ENCODE measurements at places on chromosomes 12 and 14. TPM values are rescaled to one million over a fixed set of nuclear protein-coding genes. Genes with fewer than 3 reads are reported as not detected.

PZP gene
- total RNA-seq = 0.59 TPM

KLRD1 gene
- total RNA-seq = 1.4 TPM

NDRG2 gene
- 233 TPM for total RNA-seq

- H3K4me1 ChIP-seq = peaks cover 3% of the 10 kb centered on the region
- no peaks in the 10 kb centered on the region for H3K27me3 ChIP-seq
- H3K27ac ChIP-seq = no peak overlapping the region
- H3K4me3 ChIP-seq = no peak overlapping the region
- no peak for DNase-seq
- H3K36me3 ChIP-seq = no peaks in the 10 kb centered on the region
Measured at GRCh38 chr14:79334272-79334671, 877.0 kb downstream of the DIO2 start.

DNA sequence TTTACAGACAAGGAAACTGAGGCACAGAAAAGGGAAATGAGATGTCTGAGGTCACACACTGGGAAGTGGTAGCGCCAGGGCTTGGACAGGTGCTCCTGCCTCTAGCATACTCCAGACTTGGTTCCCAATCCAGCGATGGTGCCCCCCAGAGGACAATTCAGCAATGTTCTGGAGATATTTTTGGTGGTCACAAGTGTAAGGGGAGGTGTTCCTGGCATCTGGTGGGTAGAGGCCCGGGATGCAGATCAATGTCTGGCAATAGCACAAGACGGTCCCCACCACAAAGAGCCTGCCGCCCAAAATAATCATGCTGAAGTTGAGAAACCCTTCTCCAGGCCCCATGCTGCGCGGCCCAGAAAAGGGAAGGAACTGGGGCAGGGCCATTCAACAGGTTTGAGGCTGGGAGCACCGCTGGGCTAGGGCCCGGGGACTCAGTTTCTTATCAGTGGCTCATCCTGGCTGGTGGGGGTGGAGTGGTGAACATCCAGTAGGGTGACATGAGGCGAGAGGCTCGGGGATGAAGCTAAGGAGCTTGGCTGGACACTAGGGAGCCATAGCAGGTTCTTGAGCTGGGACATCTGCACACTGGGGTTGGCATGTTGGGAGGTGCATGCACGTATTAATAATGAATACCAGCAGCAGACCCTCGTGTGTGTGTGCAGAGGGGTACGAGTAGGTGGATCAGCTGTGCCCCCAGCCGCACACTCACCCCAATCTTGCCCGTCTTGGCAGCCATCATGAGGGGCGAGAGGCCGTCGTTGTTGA lies 35.1 kb downstream of the TRPV4 start:
- H3K4me1 ChIP-seq = no peaks in the 10 kb centered on the region
- H3K27ac ChIP-seq = no peak overlapping the region
- H3K4me3 ChIP-seq = no peak overlapping the region
- DNase-seq = no peak
- no peaks in the 10 kb centered on the region for H3K36me3 ChIP-seq

- no peak overlapping the region for H3K4me3 ChIP-seq
- no peaks in the 10 kb centered on the region for H3K27me3 ChIP-seq
- no peaks in the 10 kb centered on the region for H3K4me1 ChIP-seq
- peak; percentile 91 for DNase-seq
- H3K27ac ChIP-seq = no peak overlapping the region
- no peaks in the 10 kb centered on the region for H3K36me3 ChIP-seq
Measured at GRCh38 chr14:87944987-87945604, 47.9 kb downstream of the GALC start.

CCDC177 gene
- total RNA-seq = 2.0 TPM

NANOG gene
- total RNA-seq = 0.17 TPM

P2RX7 gene
- total RNA-seq = 16.8 TPM

- peaks cover 8% of the 10 kb centered on the region for H3K4me1 ChIP-seq
- H3K27me3 ChIP-seq = no peaks in the 10 kb centered on the region
- peak overlapping the region; percentile 11 for H3K4me3 ChIP-seq
Measured at GRCh38 chr12:112116232-112117060, 7.9 kb upstream of the NAA25 start.

GRCh38 chr12:82176026-82176425 lies 182.2 kb downstream of the CCDC59 start:
- H3K27me3 ChIP-seq = no peaks in the 10 kb centered on the region
- H3K4me1 ChIP-seq = no peaks in the 10 kb centered on the region
- no peak overlapping the region for H3K27ac ChIP-seq
- no peaks in the 10 kb centered on the region for H3K36me3 ChIP-seq
- DNase-seq = no peak

GRCh38 chr14:77319422-77319821 lies 1.3 kb downstream of the POMT2 start:
- DNase-seq = peak; percentile 51
- no peaks in the 10 kb centered on the region for H3K27me3 ChIP-seq
- H3K27ac ChIP-seq = peak overlapping the region; percentile 99
- peaks cover 37% of the 10 kb centered on the region for H3K4me1 ChIP-seq
- H3K36me3 ChIP-seq = no peaks in the 10 kb centered on the region
- peak overlapping the region; percentile 12 for H3K4me3 ChIP-seq

HVCN1 gene
- total RNA-seq = 10.7 TPM

DNA sequence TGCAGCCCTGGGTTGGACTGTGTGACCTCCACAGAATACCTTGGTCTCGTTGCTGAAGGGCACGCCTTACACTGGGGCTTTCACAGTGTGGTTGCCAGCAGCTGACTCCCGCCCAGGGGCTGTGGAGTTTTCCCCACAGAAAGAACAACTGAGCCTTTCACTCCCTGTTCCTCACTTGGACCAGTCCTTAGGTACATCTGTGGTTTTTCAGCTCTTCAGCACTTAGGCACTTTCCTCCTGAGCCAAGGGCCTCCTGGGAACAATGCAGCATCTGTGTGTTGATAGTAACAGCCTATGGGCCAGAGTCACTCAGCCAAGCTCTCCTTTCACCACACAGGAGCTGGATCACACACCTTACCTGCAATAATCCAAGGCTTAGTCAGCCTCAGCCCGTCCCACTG lies 25.0 kb downstream of the ERP27 start:
- H3K27me3 ChIP-seq = no peaks in the 10 kb centered on the region
- DNase-seq = no peak
- no peak overlapping the region for H3K4me3 ChIP-seq

DNA sequence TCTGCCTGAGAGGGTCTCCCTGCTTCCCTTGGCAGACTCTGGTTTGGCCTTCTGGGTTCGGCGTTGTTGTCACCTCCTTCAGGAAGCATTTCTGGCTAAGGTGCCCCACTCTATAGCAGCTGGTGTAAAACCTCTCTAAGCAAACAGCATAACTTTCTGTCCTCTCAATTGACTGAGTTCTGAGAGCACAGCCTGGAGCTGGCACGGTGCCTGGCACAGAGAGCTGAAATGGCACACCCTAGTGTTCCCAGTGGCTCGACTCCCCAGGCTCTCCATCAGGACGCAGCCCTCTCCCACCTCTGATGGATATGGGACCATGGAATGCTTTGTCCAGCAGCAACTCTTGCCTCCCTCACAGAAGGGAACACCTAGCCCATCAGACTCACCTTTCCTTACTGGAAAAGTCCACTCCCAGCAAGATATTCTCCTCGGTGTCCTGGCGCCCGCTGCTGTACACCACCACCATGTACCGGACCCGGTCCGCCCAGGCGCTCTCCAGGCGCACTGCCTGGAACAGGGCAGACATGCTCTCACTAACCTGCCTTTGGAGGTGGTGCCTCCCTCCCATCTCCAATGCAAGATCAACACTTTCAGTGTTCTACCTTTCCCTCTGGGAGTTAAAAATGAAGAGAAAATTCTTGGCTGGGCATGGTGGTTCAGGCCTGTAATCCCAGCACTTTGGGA lies 40.6 kb downstream of the SSH1 start:
- no peak overlapping the region for H3K4me3 ChIP-seq
- no peak for DNase-seq
- H3K36me3 ChIP-seq = peaks cover 42% of the 10 kb centered on the region

C14orf180 gene
- total RNA-seq = 0.10 TPM

- no peak for DNase-seq
- no peak overlapping the region for H3K27ac ChIP-seq
- no peak overlapping the region for H3K4me3 ChIP-seq
- no peaks in the 10 kb centered on the region for H3K36me3 ChIP-seq
Measured at GRCh38 chr12:51702587-51702986, 111.6 kb downstream of the SCN8A start.

- no peaks in the 10 kb centered on the region for H3K4me1 ChIP-seq
- no peaks in the 10 kb centered on the region for H3K36me3 ChIP-seq
- no peak overlapping the region for H3K4me3 ChIP-seq
- H3K27me3 ChIP-seq = no peaks in the 10 kb centered on the region
- DNase-seq = no peak
Measured at GRCh38 chr12:96091833-96092232, 56.4 kb upstream of the LTA4H start.

HOXC12 gene
- not detected for total RNA-seq

GRCh38 chr12:22366181-22366580 lies 31.7 kb upstream of the ST8SIA1 start:
- H3K27me3 ChIP-seq = no peaks in the 10 kb centered on the region
- DNase-seq = no peak
- H3K4me1 ChIP-seq = no peaks in the 10 kb centered on the region
- H3K27ac ChIP-seq = no peak overlapping the region
- no peak overlapping the region for H3K4me3 ChIP-seq

DNA sequence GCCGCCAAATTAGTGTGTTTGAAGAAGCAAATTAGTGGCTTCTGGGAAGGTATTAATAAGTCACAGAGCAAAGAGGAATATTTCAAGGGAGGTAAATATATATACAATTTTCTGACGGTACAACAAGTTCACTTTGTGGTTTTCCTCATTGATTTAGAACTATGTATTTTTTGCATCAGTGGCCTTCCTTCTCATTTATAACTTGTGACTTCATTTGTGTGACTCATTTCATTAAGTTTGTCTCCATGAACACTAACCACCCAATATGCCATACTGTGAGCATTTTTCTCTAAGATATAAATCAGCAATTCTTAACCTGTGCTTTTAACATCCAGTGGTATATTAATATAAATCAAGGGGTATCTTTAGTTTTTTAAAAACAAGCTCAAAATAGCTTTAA lies 29.3 kb upstream of the ARHGAP5 start:
- no peak overlapping the region for H3K27ac ChIP-seq
- no peaks in the 10 kb centered on the region for H3K27me3 ChIP-seq
- DNase-seq = no peak
- H3K4me3 ChIP-seq = no peak overlapping the region
- no peaks in the 10 kb centered on the region for H3K4me1 ChIP-seq
- H3K36me3 ChIP-seq = no peaks in the 10 kb centered on the region

- H3K27ac ChIP-seq = no peak overlapping the region
- no peaks in the 10 kb centered on the region for H3K27me3 ChIP-seq
- H3K4me1 ChIP-seq = no peaks in the 10 kb centered on the region
- DNase-seq = no peak
- H3K4me3 ChIP-seq = no peak overlapping the region
Measured at GRCh38 chr14:83255015-83255726, 1721.5 kb upstream of the SEL1L start.

GRCh38 chr12:53191096-53191884 lies 10.6 kb upstream of the CSAD start:
- peaks cover 6% of the 10 kb centered on the region for H3K27me3 ChIP-seq
- H3K27ac ChIP-seq = no peak overlapping the region
- peaks cover 47% of the 10 kb centered on the region for H3K36me3 ChIP-seq
- no peak for DNase-seq
- no peaks in the 10 kb centered on the region for H3K4me1 ChIP-seq
- no peak overlapping the region for H3K4me3 ChIP-seq

GRCh38 chr14:75835737-75836136 lies 146.1 kb downstream of the TGFB3 start:
- peaks cover 3% of the 10 kb centered on the region for H3K4me1 ChIP-seq
- DNase-seq = no peak
- no peak overlapping the region for H3K4me3 ChIP-seq
- no peaks in the 10 kb centered on the region for H3K27me3 ChIP-seq
- no peak overlapping the region for H3K27ac ChIP-seq

OVCH1 gene
- total RNA-seq = 1.6 TPM

DNA sequence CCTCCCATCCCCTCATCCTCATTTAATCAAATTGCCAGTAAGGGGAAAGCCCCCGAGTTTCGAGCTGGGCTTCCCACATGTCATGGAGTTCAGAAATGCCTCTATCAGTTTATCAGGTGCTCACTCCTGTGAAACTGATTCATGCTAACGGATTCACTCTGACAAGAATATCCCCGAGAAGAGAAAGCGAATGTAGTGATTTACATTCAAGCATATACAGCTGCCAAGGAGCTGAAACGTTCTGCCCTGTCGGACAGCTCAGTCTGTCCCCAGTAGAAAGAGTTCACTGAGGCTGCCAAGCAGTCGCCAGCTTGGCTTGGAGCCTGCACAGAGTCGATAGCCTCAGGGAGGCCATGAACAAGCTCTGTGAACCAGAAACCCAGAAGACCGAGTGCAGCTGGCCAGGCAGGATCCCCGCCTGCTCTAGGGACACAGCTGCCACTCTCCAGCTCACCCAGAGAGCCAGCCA lies 88.4 kb downstream of the TMCC3 start:
- no peaks in the 10 kb centered on the region for H3K36me3 ChIP-seq
- no peaks in the 10 kb centered on the region for H3K27me3 ChIP-seq
- H3K4me3 ChIP-seq = no peak overlapping the region
- peak; percentile 61 for DNase-seq
- peaks cover 32% of the 10 kb centered on the region for H3K4me1 ChIP-seq
- peak overlapping the region; percentile 43 for H3K27ac ChIP-seq

FIGNL2 gene
- 1.3 TPM for total RNA-seq

- H3K4me3 ChIP-seq = no peak overlapping the region
- no peaks in the 10 kb centered on the region for H3K27me3 ChIP-seq
- DNase-seq = no peak
- peaks cover 9% of the 10 kb centered on the region for H3K4me1 ChIP-seq
- H3K36me3 ChIP-seq = no peaks in the 10 kb centered on the region
Measured at GRCh38 chr14:34030864-34031263, 80.0 kb upstream of the EGLN3 start.

CLEC2D gene
- total RNA-seq = 11.1 TPM

DNA sequence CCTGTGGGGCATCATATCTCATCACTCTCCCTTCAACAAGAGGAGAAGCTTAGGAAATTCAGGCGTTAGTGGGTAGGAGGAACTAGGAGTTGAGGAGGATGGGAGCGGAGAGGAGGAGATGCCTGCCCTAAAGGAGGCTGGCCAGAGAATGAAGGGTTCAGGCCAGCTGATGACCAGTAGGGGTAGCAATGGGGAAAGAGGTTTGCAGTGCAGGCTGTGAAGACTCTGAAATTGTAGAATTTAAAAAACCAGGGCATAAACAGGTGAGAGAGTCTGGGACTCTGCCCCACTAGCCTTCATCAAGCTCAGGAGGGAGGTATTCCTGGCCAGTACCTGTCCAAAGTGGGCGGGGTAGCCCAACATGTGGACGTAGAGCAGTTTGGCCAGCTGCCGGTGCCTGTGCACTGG lies 809 bp downstream of the AP1G2 start:
- peaks cover 26% of the 10 kb centered on the region for H3K36me3 ChIP-seq
- DNase-seq = no peak
- H3K27ac ChIP-seq = peak overlapping the region; percentile 86
- H3K4me3 ChIP-seq = peak overlapping the region; percentile 79
- H3K4me1 ChIP-seq = peaks cover 60% of the 10 kb centered on the region

Data from spinal cord (tissue), 10 donors.